ENCODE measurements at places on chromosomes 7 and 10.
A peak's percentile ranks its signal among the peaks of the same experiment; 100 is the strongest.

GRCh38 chr10:78830976-78831375 is 237.8 kb upstream of the ZMIZ1 start:
- no peak for DNase-seq

- DNase-seq: no peak
Measured at GRCh38 chr10:48437546-48437945, 131.1 kb downstream of the MAPK8 start.

DNA sequence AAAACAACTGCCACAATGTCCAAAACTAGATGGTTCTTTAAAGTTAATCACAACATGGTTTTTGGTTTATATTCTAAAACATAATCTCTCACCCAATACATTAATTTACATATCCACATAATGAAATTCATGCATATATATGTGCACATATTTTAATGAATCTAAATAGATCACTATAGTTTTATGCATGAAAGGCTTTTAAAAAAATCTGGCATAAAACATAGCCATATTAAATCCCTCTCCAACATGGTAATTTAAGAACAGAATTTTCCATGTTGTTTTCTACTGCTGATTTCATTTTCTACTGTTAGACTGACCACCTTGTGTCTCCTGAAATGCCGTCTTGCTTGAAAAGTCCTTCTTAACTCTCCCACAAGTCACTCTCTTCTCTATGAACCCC is 196.1 kb upstream of the AOAH start:
- no peak for DNase-seq

DNA sequence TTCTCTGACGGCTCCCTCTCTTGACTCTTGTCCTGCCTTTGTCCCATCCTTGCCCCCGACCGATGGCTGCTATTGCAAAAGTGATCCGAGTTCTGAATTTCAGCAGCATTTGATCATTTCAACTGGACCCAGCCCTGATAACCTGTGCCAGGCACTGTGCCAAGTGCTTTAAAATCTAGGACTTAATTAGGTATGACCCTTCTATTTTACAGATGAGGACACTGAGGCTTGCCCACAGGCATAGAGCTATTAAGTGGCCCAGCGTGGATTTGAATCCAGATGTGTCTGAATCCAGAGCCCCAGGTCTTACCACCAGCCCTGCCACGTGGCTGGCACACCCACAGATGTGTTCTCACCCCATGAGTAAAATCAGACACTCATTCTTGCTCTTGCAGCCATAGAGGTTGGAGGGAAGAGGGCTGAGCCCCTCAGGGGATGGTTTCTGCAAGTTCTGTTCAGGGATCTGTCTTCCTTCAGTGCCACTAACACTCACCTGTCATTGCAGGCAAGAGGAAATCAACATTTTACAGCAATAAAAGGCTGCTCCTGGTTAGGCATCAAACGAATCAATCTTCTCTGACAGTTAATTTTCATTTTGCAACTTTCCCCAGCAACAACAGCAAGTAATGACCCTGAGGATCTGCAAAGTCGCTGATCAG is 101.2 kb downstream of the GRID1 start:
- no peak for DNase-seq

DNA sequence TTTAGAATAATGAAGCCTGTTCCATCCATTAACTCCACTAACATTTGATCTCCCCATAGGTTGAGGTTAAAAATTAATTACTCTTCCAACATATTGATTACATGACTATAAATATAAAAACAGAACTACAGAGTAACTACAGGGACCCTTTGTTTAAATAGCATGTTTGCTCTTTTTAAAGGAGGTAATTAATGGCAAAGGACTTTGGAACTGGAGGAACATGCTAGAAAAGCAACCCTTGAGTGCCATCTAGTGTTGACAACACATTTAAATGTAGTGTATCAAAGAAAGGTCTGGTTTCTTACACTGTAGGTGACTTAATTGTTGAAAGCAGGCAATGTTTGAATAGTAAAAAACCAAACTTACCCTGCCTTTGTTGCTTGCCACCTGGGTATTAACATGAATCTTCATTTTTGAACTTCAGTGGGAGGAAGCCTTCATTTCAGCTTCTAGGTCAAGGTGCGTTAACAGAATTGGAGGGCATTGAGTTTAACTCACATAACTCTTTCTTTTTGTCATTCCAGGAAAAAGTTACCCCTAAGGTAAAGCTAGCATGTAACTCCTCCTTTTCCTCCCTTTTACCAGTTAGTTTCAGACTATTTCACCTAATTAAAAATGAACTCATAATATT is 52.6 kb upstream of the CAPZA2 start:
- DNase-seq: no peak

- DNase-seq: no peak
Measured at GRCh38 chr7:80434047-80434446, 77.8 kb downstream of the GNAT3 start.

DNA sequence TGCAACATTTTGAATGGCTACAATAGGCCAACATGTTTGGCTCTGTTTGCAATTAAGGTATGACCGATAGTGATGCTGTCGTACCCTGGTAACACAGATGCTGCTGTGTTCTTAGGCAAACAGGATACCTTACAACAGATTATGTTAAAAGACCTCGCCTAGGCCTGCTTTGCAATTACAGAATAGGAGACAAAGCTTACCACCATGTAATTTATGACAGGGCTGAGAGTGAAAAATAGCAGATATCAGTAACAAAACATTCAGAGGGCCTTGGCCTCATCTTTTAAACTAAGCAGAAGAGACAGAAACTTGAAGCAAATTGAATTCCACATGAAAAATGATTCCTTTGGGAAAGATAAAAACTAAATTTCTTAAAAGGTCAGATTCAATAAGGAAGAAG is 29.4 kb upstream of the ABLIM1 start:
- DNase-seq: no peak

DNA sequence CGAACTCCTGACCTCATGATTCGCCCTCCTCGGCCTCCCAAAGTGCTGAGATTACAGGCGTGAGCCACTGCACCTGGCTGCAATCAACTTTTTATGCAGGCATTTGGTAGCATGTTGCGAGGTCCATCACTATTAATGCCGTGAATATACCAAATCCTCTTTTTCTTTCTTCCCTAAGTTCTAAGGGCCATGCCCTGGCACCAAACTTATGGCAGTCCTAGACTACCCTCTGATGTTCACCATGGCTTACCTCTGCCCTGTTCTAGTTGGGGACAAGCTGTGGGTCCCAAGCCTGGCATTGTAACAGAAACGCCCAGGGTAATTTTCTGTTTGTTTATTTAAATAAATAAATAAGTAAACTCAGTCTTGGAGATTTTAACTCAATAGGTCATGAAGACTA is 13.3 kb downstream of the PRSS2 start:
- DNase-seq: no peak

DNA sequence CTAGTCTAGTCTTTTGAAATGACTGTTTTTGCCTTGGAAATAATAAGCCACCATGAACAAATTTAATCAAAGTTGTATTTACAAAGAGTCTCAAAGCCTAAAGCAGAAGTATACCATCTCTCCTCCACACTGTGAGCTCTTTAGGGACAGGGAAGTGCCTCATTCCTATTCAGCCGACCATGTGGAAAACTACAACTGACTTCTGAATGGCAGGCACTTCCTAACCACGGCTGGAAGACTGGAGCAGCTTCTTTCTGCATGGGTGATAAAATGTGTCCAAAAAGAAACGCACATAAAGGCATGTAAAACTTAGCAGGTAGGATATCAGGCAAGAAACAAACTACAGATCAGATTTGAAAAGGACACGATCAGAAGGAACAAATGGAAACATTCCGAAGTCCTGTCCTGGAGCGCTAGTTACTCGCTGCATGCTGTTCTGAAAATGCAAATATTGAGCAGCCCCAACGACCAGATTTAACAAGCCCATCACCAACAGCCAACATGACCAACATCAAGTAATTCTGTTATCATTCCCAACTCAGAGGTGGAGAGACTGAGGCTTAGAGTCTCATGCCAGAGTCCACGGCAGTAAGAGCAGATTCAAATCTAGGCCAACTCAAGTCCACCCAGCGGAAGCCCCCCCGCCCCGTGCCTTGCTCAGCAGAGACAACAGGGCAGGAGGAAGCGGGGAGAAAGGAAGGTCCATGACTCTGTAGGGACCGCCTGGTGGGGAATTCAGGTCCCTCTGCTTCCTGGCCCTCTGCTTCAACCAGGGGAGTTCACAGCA is 26.5 kb downstream of the CTBP2 start:
- DNase-seq: no peak

DNA sequence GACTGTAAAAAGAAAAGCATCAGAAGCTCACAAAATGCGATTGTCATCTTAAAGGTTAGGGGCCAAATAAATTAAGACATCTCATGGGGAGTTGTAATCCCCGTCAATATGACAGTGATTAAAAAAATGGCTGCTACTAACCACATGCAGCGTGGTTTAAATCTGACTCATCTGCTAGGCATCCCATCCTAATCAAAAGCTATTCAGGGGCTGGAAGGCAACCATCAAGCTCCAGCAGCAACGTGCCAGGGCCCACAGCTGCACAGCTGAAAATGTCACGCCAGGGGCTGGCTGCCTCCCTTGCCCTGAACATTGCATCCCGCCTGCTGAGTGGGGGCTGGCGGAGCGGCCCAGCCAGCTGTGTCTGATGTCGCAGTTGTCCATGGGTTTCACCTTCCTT is 66.3 kb upstream of the FRMD4A start:
- no peak for DNase-seq

GRCh38 chr10:85212526-85212925 is 884.1 kb downstream of the CCSER2 start:
- no peak for DNase-seq

DNA sequence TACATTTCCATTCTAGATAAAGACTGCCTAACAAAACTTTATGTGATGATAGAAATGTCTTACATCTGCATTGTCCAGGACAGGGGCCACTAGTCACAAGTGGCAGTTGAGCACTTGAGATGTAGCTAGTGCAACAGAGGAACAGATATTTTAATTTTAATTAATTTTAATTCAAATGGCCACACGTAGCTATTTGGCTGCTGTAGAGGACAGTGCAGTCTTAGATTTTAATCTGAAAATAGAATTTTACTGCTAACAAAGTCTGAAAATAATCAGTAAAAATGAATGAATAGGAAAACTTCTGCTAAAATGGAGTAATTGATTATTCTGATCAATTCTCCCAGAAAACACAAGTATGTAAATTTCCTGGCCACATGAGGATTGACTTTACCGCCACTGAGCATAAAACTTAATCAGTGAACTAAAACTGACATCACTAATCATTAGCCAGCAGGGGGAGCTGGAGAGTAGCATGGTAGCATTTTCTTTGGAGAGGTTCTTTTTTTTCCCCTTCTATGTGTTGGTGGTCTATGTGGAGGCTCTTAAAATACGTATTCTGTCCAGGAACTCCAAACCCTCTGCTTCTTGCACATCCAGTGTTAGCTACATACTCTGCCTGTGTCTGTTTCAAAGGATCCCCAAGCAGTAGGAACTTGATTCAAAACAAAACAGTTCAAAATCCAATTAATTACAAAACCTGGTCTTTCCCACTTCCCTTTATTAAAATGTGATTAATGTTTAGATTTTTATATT is 52.1 kb downstream of the TSPAN12 start:
- peak; percentile 59 for DNase-seq

DNA sequence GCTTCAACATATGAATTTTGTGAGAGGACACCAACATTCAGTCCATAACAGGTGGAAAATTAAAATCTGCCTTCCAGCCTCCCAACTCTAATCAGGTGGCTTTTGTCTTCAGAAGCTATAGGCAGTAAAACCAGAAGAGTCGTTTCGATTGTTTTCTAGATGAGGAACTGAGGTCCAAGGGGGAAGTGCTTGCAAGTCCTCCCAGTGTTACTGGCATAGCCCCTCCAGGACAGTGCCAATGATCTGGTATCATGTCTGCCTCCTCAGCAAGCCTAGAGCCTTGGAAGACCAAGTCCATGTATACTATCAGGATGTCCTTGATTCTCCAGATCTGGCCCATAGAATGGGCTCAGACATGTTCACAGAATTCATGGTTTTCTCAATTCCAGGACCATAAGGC is 16.9 kb downstream of the CYP26A1 start:
- no peak for DNase-seq

- DNase-seq: no peak
Measured at GRCh38 chr10:124099604-124100003, 6.2 kb upstream of the CHST15 start.

DNA sequence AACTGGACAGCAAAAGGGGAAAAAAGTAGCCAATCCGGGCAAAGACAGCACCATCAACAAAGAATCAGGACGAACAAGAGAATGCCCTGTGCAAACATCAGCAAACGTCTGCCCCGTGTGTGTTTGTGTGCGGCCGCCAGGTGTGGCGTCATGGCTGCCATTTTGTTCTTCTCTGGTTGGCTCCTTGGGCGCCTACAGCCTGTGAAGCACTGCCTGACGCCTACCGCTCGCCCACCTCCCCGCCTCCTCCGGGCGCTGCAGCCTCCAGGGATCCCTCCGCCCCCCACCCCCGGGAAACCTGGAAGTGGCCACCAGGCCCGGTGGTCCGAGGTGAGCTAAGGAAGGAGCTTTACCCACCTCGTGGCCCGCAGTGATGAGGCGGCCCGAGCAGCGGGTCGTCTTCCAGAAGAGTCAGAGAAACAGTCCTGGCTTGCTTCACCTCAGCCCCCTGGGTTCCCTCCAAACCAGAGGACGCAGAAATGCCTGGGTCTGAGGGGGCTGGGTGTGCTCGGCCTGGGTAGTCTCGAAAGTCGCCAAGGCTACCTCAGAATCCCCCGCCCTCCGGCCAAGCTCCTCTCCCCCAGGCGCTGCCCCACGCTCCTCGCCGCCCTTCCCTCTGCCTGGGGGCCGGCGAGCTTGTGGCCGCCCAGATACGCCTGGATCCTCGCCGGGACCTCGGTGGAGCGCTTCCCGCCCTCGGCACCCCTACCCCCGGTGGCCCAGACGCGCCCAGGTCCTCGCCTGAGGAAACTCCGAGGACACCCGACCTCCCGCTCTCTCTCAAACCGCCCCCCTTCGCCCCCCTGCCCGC is 61.8 kb upstream of the IL6 start:
- DNase-seq: no peak

Data from glutamatergic neuron (in vitro differentiated cells).